ENCODE measurements at places on chromosomes 2 and 18.

GRCh38 chr2:150320608-150321007 is 166.9 kb downstream of the RND3 start:
- no peak for DNase-seq

- DNase-seq = no peak
Observed at GRCh38 chr18:80175451-80176204, 66.6 kb downstream of the ADNP2 start.

DNA sequence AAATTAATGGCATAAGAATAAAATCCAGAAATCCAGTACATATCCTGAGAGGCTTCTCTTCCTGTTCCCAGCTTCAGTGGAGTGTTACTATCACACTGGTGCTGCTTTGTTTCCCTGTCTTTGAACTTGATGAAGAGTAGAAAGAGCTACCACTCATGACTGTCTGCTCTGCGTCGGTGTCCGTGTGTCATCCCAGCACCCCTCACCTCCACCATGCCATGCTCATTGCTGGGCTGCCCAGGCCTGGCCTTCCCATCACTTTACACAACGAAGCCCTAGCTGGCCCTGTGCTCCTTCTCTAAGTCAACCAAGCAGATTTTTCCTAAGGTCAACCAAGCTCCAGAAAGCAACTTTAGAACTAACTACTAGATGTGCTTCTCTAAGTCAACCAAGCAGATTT is 215.4 kb downstream of the DOK6 start:
- DNase-seq = no peak

DNA sequence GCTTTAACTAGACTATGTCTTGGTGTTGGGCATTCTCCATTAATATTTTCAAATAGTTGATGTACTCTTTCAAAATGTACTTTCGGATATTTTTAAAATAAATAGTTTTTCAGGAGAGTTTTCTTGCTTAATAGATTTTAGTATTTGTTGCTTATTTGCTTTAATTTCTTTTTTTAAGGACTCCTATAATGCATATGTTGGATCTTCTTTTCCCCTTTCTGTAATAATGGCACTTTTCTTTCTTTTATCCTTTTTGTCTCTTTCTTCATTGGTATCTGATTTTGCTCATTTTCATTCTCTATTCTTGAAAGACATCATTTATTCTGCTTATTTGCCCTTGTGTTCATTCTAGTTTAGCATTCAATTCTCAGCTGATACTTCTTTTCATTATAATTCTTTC is 791.6 kb downstream of the GALR1 start:
- no peak for DNase-seq
